ENCODE measurements at places on chromosomes 1 and 21.

DNA sequence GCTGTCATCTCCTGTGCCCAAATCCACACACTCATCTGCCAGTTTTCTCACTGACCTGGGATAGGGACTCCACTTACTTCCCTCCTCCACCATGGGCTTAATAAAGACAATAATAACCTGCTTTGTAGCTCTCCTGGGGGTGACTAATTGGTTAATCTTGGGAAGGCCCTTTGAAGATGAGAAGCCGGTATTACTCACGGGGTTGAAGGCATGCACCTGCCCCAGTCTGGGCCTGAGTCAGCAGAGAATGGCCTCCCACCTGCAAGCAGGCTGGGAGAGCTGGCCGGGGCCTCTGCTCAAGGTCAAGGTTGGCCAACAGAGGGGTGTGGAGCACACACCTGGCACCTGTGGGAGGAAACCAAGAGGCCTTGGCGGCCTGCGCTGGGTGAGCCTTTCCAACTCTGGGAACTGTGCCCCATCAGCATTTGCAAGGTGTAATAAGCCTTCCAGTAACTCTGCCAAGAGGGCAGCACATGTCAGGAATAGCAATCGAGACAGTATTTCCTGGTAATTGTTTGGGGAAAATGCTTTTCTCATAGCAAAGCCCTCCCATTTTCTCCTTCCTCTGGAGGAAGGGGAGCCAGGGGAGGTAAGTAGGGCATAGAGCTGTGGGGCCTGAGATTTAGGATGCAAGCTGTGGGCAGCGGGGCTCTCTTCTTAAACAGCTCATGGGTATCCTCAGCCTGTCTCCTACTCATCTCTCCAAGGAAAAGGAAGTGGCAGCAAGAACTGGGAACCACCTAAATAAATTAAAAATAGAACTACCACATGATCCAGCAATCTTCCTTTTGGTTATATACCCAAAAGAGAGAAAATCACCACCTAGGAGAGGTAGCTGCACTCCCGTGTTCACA is 49.0 kb downstream of the TOMM20 start:
- H3K4me3 ChIP-seq, result no peak overlapping the region
- H3K4me1 ChIP-seq, result peaks cover 38% of the 10 kb centered on the region
- no peaks in the 10 kb centered on the region for H3K36me3 ChIP-seq
- H3K27me3 ChIP-seq, result no peaks in the 10 kb centered on the region
- DNase-seq, result no peak

GRCh38 chr1:16298653-16299052 is 53.6 kb downstream of the FBXO42 start:
- H3K27me3 ChIP-seq, result no peaks in the 10 kb centered on the region
- no peak overlapping the region for H3K4me3 ChIP-seq
- no peak for DNase-seq
- no peak overlapping the region for H3K27ac ChIP-seq
- no peaks in the 10 kb centered on the region for H3K4me1 ChIP-seq

DNA sequence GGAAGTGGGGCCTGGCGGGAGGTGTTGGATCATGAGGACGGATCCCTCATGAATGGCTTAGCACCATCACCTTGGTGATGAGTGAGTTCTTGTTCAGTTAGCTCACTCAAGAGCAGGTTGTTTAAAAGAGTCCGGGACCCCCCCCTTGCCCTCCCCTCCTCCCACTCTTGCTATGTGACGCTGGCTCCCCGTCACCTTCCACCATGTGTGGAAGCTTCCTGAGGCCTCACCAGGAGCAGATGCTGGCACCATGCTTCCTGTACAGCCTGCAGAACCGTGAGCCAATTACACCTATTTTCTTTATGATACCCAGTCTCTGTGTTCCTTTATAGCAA is 3.0 kb upstream of the SLC19A1 start:
- peaks cover 26% of the 10 kb centered on the region for H3K4me1 ChIP-seq
- peaks cover 4% of the 10 kb centered on the region for H3K27me3 ChIP-seq
- peaks cover 2% of the 10 kb centered on the region for H3K36me3 ChIP-seq
- no peak overlapping the region for H3K27ac ChIP-seq

DNA sequence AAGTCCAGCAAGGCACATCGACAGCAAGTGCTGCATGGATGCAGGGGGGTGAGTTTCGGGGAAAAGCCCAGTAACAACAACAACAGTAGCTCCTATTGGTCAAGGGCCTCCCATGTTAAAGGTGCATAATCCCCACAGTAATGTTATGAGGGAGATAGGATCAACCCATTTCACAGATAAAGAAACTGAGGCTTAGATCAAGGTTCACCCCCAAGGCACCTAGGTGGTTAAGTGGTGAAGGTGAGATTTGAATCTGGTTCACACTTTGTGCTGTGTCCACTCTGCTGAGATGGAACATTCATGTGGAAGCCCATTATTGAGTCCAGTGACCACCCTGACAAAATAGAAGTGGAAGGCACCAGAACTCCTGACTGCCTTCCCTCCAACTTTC is 24.9 kb downstream of the PHGDH start:
- H3K36me3 ChIP-seq, result peaks cover 32% of the 10 kb centered on the region

GRCh38 chr1:11639372-11639771 is 14.9 kb downstream of the FBXO2 start:
- H3K27me3 ChIP-seq, result peaks cover 54% of the 10 kb centered on the region
- no peak for DNase-seq
- H3K4me3 ChIP-seq, result no peak overlapping the region
- H3K36me3 ChIP-seq, result no peaks in the 10 kb centered on the region
- H3K4me1 ChIP-seq, result peaks cover 2% of the 10 kb centered on the region

GRCh38 chr21:33642896-33643657 is 776 bp downstream of the ITSN1 start:
- H3K36me3 ChIP-seq, result peaks cover 4% of the 10 kb centered on the region
- peaks cover 40% of the 10 kb centered on the region for H3K27me3 ChIP-seq
- peaks cover 28% of the 10 kb centered on the region for H3K4me1 ChIP-seq
- peak overlapping the region; percentile 83 for H3K4me3 ChIP-seq
- no peak overlapping the region for H3K27ac ChIP-seq
